ENCODE measurements at places on chromosomes 13 and 19.

DNA sequence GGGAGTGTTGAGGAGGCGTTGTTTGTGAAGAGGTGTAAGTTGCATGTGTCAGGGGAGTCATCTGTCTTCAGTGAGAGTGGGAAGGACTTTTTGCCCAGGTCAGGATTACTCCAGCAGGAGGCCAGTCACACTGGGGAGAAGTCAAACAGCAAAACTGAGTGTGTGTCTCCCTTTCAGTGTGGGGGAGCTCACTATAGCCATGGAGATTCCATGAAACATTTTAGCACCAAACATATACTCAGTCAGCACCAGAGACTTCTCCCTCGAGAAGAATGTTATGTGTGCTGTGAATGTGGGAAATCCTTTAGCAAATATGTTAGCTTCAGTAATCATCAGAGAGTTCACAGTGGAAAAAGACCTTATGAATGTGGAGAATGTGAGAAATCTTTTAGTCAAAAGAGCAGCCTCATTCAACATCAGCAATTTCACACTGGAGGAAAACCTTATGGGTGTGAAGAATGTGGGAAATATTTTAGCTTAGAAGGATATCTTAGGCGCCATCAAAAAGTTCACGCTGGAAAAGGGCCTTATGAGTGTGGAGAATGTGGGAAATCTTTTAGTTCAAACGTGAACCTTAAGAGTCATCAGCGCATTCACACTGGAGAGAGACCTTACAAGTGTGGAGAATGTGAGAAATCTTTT lies 8.4 kb upstream of the ZNF587 start:
- no peak for DNase-seq

DNA sequence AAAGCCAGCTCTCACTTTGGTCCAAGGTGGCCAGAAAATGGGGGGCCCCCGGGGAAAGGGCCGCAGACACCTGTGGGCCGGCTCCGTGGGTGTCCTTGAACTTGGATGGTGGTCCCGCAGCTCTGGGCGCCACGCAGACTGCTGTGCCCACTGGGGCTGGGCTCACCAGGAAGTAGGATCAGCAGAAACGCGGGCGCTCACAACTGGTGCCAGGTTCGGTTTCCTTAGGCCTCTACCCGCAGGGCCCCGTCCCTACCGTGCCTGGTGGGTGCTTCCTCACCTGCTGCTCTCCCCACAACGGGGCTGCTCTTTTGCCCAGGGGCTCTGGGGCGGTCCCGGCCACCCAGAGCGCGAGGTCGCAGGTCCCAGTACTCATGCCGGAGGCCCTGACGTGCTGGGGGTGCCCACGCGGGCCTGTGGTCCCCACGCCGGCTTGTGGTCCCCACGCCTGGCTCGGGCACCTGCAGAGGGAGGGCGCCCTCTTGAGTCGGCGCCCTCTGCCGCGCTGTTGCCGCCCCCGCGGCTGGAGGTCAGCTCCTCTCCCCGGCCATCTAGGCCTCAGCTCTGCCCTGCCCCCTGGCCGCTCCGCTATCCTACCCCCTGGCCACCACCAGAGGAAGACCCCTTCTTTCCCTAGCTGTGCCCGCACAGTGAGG lies 1303.6 kb downstream of the UQCRFS1 start:
- DNase-seq = no peak

- no peak for DNase-seq
These were observed 55.2 kb upstream of the UBAC2 start for GRCh38 chr13:99145461-99145860.

DNA sequence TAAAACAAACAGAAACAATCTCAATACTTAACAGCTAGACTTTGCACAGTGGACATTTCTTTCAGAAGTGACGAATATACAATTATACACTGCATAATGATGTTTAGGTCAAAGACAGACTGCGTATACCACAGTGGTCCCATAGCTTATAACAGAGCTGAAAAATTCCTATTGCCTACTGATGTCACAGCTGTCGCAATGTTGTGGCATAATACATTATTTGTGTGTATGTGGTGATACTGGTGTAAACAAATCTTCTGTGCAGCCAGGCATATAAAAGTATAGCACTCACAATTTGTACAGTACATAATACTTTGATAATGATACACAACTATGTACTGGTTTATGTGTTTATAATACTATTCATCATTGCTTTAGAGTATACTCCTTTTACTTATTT lies 116.7 kb downstream of the TNFRSF19 start:
- no peak for DNase-seq

GRCh38 chr13:67769063-67769986 lies 539.2 kb upstream of the PCDH9 start:
- no peak for DNase-seq

- no peak for DNase-seq
These were observed 99.3 kb downstream of the EPSTI1 start for GRCh38 chr13:42892760-42893159.

GRCh38 chr13:100542826-100543156 lies 45.8 kb downstream of the GGACT start:
- no peak for DNase-seq

DNA sequence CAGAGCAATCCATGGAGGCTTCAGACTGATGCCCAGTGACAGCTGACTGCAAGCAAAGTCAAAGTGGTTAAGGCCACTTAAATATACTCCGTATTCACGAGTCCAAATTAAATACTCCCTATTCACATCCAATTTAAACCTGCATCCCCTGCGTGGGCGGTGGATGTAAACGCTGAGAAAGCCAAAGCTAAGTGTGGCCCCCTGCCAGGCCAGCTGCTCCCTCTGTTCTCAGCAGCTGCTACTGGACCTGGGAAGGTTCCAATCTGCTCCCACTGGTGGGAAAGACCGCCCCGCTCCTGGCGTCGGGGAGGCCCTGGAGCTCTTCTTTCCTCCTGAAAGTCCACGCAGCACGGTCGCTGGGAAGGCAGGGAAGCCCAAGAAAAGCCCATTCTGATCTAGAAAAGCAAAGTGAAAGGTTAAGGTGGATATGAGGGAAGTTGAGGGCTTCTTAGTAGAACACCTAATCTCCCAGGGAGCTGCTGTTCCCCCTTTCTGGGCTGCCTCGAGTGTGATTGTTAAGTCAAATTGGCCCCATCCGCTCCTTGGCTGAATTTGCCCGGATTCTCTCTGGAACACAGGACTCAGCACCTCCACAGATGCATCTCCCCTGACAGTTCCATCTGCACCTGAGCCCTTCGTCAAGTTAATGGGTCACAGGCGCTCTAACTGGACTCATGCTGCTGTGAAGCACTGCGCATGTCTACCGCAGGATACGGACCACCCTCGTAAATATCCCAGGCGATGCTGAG lies 205.5 kb downstream of the USP12 start:
- no peak for DNase-seq

DNA sequence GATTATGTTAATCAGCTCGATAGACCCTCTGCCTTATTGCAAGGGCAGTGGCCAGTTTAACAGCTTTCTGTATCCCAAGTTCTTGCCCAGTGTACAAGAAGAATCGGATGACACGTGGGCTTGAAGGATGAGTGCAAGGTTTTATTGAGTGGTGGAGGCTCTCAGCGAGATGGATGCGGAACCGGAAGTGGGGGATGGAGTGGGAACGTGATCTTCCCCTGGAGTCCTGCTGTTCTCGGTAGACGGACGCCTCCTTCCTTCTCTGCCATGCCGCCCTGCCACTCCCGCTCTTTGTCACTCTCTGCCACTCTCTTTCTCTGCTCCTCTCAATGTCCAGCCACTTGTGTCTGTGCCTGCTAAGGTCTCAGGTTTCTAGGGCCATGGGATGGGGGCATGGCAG lies 21.0 kb downstream of the RFXAP start:
- DNase-seq = no peak

GRCh38 chr19:13018035-13018914 lies 23.0 kb downstream of the NFIX start:
- DNase-seq = no peak

GRCh38 chr13:93732186-93732585 lies 505.6 kb downstream of the GPC6 start:
- DNase-seq = no peak

GRCh38 chr19:10074153-10074552 lies 12.0 kb upstream of the SHFL start:
- peak; percentile 29 for DNase-seq

DNA sequence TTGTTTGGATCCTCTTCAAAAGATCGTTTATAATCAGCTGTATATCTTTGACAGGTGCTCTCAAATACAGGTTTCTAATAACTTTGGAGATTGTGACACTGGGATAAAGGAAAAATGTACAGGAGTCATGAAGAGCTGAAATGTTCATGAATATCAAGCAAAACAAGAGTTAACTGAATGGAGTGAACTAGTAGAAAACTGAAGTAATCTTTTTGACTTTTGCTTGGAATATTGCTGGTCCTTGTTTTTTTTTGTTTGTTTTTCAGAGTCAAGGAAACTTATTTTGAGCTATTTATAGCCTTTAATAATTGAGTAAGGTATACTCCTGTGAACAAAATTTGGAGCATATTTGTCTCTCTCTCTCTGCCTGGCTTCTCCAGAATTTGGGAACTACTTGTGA lies 25.3 kb downstream of the MED4 start:
- no peak for DNase-seq

DNA sequence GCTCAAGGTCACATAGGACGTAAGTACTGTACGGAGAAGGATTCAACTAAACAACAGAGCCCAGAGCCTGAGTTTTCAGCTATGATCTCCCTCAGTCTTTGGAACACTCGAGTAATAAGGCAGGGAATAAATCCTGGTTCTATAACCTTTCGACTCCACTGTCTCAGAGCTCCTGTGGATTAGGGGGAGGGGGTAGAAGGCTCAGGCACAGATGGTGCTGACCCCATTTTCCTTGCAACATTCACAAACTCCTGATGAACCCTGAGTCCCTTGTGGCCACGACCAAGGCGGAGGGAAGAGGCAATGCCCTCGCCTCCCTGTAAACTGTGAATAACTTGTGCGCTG lies 21.4 kb downstream of the NOVA2 start:
- DNase-seq = no peak

DNA sequence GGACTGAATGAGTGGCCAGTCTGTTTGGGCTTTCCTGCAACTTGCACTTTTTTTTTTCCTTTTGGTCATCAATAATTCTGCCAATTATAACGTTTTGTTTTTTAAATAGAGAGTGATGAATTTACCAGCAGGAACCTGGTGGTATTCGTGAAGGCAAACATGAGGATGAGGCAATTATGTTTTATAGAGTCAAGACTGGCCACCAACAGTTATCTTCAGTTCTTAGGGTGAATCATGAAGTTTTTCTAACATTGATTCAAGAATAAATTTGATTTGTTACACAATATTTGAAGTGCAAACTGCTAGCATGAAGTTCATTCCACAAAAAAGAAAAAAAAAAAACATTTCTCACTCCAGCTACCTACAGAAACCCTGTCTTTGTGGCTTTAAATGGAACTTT lies 244.5 kb downstream of the SPRY2 start:
- DNase-seq = no peak

DNA sequence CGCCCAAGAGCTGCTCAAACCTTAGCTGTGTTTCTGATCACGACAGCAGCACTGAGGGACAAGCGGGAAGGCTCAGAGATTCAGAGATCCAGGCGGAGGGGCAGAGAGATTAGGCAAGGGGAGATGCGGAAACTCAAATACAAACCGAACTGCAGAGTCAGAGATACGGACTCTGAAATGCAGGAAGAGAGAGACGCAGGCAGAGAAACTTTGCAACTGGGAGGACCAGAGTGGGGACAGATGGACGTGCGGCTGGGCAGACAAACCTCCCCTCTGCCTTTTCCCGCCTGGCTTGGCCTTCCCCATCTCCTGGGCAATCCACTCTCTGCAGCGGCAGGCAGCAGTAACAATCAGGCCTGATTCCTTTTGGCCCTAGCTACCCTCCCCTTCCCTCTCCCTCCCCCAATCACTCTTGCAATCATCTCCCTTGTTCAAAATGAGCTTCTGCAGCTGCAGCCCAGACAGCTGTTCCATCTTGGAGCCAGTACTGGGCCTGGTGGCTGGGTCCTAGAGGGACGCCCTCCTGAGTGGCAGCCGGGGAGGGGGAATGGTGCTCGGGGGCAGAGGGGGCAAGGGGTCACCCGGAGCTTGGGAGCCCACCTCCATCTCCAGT lies 29.7 kb downstream of the OLFM2 start:
- no peak for DNase-seq

DNA sequence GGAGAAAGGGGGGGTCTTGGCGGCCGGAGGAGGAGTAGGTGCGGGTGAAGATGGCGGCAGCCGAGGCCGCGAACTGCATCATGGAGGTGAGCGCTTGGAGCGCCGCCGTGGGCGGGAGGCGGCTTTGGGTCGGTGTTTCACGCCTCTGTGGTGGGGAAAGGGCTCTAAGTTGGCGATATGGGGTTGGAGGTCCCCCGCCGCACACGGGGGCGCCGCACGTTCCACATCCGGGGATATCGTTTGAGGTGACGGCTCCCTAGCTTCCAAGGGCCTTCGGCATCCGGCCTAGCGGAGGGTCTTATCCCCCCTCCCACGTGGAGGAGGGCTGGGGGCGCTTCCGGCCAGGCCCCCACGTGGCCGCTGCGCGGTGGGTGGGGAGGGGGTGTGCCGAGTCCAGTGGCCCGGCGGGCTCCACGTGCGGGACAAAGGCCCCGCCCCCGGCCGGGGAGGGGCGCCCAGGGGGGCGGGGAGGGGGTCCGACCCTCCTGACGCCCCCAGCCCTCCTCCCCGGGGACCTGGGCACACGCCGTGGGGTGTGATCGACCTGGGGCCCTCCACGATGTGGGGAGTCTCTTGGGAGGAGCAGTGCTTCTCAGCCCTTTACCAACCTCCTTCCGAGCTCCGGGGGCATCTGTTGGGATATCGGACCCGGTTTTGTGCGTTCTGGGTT lies at the start of gene PRMT1:
TSS of gene PRMT1 (plus strand) at position 41 of the 670 bp plus-strand sequence. CDS start at position 51, 10 bp downstream.
- DNase-seq = peak; percentile 39

- DNase-seq = no peak
These were observed 8.9 kb downstream of the ZNF586 start for GRCh38 chr19:57778336-57778735.

GRCh38 chr13:36717017-36717416 lies 43.2 kb downstream of the SERTM1 start:
- DNase-seq = no peak

DNA sequence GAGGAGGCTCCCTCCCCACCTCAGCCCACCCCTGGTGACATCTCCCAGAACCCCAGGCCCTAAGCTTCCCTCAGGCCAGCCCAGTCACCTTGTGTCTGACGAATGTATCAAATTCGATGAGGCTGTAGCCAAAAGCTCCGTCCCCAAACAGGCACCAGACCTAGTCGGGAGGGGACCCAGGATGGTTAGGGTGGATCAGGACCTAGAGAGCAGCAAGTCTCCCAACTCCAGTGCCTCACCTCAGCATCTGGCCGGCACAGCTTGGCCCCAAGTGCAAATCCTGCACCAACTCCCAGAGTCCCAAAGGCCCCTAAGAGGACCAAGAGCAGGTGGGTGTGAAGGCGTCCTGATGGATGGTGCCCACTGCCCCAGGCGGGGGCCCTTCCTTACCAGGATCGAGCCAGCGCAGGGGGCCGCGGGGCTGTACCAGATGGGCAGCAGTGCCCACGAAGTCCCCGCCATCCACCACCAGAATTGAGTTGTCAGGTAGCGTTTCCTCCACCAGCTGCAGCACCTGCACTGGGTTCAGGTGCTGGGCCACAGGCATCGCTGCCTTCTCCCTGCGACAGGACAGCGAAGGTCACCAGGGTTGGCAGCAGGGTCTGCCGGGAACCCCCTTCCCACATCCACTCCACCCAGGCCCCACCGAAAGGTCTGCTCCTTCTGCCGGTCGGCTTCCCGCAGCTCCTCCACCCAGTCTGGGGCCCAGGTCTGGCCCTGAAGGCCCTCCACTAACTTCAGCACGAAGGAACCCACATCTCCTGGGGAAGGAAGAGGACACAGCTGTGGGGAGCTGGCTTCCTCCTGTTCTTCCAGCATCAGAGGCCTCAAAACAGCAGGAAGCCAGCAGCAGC lies 8.8 kb downstream of the SYDE1 start:
- DNase-seq = no peak

GRCh38 chr13:42064259-42064658 lies 15.8 kb downstream of the DGKH start:
- DNase-seq = no peak

- no peak for DNase-seq
These were observed at the start of gene TMEM238 for GRCh38 chr19:55384131-55384919. Gene TMEM238 (minus strand): TSS chr19:55384292. CDS start chr19:55384259, 33 bp downstream.
